M059J (cell line): ENCODE measurements at places on chromosomes 16 and 17.
A peak's percentile ranks its signal among the peaks of the same experiment; 100 is the strongest.

DNA sequence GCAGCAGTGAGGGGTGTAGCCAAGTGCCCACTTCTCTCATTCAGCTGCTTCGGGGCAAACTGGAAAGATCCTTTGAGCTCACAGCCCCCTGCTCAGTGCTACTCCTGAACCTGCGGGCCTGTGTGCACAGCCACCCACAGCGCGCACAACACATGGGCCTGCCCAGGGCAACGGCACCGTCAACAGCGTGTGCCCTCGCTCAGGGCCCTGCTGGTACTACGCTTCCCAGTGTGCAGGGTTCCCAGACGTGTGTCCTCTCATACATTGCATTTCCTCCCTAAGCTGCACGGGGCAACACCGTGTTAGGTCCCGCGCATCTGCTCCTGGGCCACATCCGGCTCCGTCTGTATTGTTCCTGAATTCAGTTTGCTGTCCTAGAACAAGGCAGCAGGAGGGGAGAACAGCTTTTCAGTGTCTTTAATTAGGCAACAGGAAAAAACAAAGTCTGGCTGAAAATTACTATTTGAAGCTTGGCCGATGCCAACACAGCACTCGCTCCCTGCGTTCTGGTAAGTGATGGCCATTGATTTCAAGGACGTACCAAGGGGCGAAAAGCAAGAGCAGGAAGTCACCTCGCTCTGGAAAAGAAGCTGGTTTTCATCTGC, 15.2 kb downstream of the MRM3 start:
- DNase-seq: no peak

- DNase-seq: peak; percentile 97
Observed at GRCh38 chr16:84839054-84839453, 19.3 kb downstream of the CRISPLD2 start.

- DNase-seq: no peak
Observed at GRCh38 chr17:7881276-7882054, 7.1 kb upstream of the CHD3 start.

DNA sequence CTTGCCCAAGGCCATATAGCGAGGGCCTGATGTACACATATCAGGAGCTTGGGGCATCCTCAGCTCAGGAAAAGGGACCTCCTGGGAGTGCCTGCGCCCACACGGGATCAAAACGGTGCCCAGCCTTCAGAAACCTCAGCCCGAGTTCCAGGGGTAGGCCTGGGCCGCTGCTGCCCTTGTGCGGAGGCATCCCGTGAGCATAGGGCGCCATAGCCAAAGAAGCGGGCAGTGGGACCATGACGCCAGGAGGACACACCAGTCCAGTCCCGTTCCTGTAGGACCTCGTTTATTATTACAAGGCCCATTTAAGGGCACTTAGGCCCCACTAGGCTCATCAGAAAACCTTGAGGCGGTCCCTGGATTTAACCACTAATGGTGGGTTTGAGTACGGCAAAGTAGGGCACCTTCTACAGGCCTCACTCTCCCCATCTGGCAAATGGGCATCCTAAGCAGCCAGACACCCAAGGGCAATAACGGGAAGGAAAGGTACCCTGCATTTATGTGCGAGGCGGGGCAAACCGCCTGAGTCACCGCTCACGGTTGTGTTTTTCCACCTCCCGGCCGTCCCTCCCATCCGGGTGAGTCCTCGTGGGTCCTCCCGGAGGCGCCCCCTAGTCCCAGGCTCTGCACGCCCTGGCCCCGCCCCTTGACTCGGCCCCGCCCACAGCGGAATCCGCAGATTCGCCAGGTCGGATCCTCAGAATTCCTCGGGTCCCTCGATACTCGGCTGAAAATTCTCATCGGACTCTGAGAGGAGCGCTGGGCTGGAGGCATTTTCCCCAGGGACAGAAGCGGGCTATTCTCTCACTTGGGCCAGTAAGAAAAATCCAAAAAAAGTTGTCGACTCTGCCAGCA, 726 bp upstream of the SETD1A start:
- peak; percentile 89 for DNase-seq

DNA sequence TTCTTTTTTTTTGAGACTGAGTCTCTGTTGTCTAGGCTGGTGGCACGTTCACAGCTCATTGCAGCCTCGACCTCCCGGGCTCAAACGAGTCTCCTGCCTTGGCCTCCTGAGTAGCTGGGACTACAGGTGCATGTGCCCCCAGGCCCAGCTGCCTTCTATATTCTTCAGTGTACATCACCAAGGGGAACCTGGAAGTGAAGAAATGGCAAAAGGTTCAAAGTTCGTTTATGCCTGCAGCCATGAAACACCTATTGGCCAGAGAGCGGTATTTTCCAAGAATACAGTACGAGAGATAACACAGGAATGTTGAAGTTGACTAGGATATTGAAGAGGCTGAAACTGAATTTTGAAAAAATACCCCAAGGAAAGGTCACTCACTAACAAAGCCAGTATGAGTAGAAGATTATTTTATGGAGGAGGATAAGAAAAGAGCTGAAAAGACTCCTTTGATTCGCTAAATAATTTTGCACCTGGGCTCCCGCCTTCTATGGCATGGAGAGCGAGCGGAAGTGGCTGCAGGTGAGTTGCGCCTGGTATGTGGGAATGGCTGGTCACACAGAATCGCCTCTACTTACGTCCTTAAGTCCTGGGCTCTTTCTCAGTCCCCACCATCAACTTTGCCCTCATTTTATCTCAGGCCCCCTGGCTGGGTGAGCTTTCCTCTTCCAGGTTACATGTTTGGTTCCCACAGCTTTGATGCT, 9.8 kb downstream of the ST6GALNAC1 start:
- DNase-seq: no peak

DNA sequence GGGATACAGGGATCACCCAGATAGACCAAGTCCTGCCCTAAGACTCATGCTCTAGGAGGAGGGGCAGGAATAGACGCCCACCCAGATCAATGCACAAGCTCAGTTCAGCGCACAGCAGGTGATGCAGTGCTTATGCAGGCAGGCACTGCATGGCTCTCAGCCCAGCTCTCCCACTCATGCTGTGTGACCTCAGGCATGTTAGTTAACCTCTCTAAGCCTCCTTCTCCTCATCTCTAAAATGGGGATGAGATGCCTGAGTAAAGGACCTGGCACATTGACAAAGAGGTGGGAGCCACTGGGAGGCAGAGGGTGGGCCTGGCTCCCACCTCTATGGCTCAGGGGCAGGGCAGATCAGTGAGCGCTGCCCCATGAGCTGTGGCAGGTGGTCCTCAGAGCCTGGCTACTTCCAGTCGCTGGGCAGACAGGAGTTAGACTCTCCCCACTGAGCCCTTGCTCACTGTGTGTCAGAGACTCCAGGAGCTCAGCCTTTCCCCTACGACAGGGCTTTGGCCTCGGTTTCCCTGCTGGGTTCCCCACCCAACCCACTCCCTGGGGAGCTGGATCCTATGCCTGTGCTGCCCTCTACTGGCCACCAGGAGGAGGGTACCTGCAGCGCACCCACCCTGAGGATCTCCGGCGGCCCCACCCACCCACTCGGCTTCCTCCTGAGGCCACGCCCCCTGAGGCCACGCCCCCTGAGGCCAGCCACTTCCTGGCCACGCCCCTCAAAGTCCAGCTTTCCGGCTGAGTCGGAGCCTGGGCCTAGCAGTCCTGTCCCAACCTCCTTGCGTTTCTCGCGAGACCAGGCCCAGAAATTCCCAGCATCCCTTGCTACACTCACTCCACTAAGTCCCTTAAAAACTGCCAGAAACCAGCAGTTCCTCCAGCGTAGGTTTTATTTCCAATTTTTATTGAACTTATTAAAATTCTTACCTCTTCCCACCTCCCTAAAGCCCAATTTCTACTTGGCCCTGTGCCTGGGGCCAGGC, 196.1 kb downstream of the GSG1L start:
- DNase-seq: peak; percentile 65

GRCh38 chr17:5035315-5035714, at the start of gene SLC52A1:
SLC52A1 (minus strand) TSS chr17:5035426; CDS start chr17:5034606, 820 bp downstream.
- no peak for DNase-seq

- peak; percentile 72 for DNase-seq
Observed at GRCh38 chr17:38704606-38705522, at the start of gene MLLT6. MLLT6 (plus strand) TSS chr17:38705273; CDS start chr17:38705633, 360 bp downstream.

- DNase-seq: no peak
Observed at GRCh38 chr17:50491505-50491904, 12.8 kb downstream of the RSAD1 start.

DNA sequence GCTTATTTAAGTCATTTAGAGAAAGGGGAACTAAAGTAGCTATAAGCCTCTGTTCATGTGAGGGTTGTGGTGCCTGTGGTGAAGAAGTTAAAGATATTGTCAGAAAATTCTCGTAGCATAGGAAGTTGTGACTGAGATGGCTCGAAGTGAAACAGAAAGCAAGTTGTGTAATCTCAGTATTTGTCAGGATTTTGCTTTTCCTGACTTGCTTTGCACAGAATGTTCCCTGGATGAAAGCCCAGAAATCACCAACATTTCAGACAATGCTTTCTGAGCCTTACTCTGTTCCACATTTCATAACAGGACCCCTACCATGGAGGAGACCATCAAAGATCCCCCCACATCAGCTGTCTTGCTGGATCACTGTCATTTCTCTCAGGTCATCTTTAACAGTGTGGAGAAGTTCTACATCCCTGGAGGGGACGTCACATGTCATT, 10.6 kb downstream of the CALCOCO2 start:
- DNase-seq: peak; percentile 61

GRCh38 chr17:68710035-68710780, 109.0 kb upstream of the FAM20A start:
- DNase-seq: no peak

- no peak for DNase-seq
Observed at GRCh38 chr16:74660383-74660782, 6.3 kb downstream of the RFWD3 start.

- no peak for DNase-seq
Observed at GRCh38 chr17:1100382-1100781, 79.4 kb downstream of the ABR start.

GRCh38 chr16:56847173-56847910, 17.7 kb upstream of the SLC12A3 start:
- DNase-seq: peak; percentile 45
